ENCODE measurements at places on chromosomes 3 and 15.
A peak's percentile ranks its signal among the peaks of the same experiment; 100 is the strongest.

DNA sequence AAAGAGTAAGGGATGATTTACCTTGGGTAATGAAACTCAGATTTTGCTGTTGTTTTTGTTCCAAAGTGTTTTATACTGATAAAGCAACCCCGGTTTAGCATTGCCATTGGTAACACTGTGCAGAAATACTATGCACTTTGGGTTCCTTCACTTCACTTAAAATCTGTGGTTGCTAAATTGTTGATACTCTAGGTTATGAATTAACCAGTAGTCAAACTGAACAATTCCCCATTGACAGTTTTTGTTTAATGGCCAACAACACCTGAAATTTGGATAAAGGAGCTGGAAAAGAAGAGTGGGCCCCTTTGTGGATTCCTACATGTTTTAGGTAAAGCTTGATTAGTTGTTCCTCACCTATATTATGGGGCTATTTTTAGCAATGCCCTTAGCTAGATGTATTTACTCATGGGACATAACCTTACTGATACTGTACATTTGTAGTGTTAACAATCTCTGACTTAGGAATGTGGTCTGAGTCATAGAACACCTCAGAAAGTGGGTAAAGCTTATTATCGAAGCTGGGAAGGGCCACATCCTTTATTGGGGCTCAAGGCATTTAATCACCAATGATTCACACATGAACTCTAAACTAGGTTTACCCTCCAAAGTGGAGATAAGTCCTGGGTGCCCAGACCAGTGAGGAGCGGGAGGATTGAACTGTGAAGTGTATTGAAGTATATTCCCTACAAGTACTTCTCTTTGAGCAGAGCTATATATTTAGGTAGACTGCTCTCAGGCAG is 29.5 kb upstream of the THRB start:
- no peak for DNase-seq

- DNase-seq: no peak
These were observed 130.2 kb upstream of the ATP2B2 start for GRCh38 chr3:10635446-10636076.

DNA sequence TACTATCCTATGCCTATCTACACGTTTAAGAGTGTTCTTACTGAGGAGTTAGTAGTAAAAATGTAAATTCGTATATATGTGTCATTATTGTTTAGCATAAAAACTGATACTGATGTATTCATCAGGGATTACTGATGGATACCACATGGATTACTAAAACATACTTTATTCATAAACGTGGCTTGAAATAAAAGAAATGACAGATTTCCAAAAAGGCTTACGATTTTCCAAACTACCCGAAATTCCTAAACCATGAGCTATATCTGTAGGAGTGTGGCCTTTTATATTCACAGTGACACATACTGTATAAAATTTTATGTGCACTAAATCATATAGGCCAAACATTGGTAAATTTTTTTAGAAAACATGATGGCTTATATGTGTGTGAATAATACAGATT is 6.9 kb downstream of the TSC22D2 start:
- DNase-seq: no peak

- no peak for DNase-seq
These were observed 23.3 kb upstream of the IREB2 start for GRCh38 chr15:78414621-78415250.

GRCh38 chr3:111594205-111594604 is 941 bp downstream of the ZBED2 start:
- DNase-seq: peak; percentile 88

GRCh38 chr3:15638891-15639262 is 37.3 kb downstream of the BTD start:
- DNase-seq: no peak

DNA sequence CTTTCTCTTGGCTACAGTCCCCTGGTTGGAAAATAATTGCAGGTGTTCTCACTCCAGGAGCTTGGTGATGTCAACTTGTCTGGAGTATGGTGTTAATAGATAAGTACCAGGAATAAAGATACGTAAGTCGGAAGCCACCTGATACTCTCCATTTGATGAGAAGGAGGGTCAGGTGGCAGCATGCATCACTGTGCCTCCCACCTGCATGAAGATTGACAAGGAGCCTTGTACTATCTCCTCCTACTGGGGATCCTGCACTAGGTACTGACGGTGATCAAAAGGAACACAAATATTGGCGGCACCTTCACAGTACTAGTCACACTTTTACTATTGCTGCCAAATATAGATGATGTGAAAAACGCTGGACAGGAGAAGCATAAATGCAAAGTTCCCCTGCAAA is 32.6 kb upstream of the GABRB3 start:
- no peak for DNase-seq

DNA sequence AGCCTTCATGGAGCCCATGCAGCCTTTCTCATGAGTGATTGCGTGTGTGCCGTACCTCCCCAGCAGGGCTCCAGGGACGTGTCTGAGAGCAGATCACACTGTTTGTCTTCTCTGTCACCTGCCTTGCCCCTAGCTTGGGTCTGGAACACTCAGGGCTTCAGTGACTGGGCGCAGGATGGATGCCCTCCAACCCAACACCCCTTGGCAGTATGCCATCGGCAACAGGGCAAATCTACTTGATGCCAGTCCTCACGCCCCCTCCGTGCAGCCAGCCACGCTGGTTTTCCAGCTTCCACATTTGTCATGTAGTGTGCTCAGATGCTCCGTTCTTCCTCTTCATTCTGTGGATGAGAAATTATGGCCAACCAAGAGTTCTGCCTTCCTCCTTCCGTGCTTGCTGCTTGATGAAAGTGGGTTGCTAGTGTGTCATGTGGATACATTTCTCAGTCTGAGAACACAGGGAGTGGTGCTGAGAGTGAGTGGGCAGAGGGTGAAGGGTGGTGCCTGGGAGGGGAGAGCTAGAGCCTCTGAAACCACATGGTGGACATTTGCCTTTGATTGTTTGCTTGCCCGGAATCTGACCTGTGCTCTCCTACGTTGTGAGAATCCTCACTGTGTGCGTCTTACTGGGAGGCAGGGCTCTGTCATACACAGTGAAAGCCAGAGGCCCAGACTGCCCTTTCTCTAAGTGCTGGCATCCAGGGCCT is 97.2 kb downstream of the FAM43A start:
- no peak for DNase-seq
